ENCODE measurements at places on chromosomes 5 and 9. TPM values are rescaled to one million over a fixed set of nuclear protein-coding genes. Genes with fewer than 3 reads are reported as not detected.

The KIAA0825 gene
- 1.7 TPM for polyA plus RNA-seq

The OR13D1 gene
- not detected for polyA plus RNA-seq

GRCh38 chr5:18778225-18778624, 1144.0 kb downstream of the TAF11L14 start:
- no peak for DNase-seq
- no peak overlapping the region for H3K27ac ChIP-seq
- H3K4me1 ChIP-seq, result no peaks in the 10 kb centered on the region
- H3K27me3 ChIP-seq, result no peaks in the 10 kb centered on the region
- H3K36me3 ChIP-seq, result no peaks in the 10 kb centered on the region

DNA sequence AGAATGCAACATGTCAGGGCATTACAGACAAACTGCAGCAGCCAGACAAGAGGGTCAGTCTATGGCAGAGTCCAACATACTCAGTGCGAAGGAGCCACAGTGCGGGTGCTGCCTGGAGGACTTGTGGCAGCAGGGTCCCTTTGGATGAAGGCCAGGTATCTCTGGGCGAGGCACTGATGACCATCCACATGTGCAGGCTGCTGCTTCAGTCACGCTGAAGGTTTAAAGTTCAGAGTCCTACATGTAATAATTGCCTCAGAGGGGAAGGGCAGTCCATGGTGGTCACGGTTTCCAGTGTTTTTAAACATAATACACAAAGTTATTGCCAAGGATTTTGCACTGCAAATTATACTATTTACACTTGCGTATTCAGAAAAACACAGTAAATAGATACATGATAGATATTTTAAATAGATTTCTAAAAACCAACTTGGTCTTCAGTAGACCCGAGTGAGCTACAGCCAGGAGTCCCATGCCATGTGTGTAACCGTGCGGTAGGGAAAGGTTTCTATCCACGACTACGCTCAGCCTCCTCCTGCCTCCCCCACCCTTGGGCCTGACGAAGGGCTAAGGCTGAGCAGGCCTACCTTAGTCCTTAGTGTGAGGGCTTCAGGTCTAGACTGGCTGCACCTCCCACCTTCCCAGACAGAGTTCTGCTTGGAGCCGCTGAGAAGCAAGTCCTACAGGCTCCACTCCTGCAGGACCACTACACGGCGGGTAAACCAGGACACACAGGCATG, 76.2 kb downstream of the GPR21 start:
- DNase-seq, result no peak
- H3K4me3 ChIP-seq, result no peak overlapping the region
- H3K36me3 ChIP-seq, result peaks cover 1% of the 10 kb centered on the region
- no peaks in the 10 kb centered on the region for H3K27me3 ChIP-seq

DNA sequence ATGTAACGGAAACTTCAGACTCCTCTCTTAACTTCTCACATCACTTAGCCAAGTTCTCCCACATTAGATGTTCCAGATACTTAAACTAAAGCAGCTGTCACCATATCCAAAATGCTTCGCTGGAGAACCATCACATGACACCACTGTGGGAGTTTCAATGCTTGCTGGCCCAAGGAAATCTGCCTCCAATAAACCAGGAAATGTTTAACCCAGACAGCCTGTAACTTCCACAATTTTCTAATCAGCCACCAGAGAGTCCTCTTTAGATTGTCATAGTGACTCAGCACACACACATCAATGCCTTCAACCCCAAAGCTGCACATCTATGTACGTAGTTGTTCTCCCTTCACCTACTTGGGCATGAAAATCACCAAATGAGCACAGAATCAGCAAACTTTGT, 118.7 kb downstream of the LPAR1 start:
- H3K4me1 ChIP-seq, result peaks cover 35% of the 10 kb centered on the region
- DNase-seq, result peak; percentile 84
- no peaks in the 10 kb centered on the region for H3K27me3 ChIP-seq
- H3K27ac ChIP-seq, result peak overlapping the region; percentile 81

DNA sequence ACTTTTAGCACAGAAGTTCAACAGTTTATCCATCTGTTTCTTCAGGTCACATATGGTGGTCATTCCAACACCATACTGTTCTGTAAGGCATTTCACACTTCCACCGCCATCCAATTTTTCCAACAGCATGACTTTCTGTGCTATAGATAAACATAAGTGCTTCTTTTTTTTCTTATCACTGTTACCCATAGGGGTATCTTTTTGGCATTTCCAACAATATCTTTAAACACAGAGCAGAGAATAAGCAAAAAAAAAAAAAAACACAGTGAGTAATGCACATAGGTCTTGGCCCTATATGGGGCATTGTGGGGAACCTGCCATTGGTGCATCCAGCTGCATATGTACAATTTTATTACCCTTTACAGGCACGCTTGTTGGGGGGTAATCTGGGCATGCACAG, 12.2 kb upstream of the ZNF367 start:
- no peaks in the 10 kb centered on the region for H3K27me3 ChIP-seq
- H3K27ac ChIP-seq, result no peak overlapping the region
- no peaks in the 10 kb centered on the region for H3K36me3 ChIP-seq

DNA sequence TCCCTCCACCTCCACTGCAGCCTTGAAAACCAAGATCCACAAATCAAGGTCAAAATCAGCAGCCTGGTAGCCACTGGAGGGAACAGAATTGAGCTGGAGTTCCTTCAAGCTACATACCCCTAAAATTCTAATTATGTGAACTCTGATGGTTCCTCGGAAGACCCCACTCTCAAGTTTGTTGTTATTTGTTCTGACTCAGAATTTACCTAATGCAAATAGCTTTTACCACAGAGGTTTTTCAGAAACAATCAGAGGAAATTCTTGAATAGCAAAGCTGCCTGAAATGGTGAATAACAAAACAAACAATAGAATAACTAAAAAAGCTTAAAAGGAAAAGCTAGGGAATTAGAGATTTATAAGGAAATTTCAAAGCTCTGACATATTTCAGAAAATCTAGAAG, 220.0 kb downstream of the CDH18 start:
- no peak overlapping the region for H3K27ac ChIP-seq
- DNase-seq, result peak; percentile 18
- no peak overlapping the region for H3K4me3 ChIP-seq
- H3K4me1 ChIP-seq, result no peaks in the 10 kb centered on the region
- H3K36me3 ChIP-seq, result no peaks in the 10 kb centered on the region

GRCh38 chr9:38527503-38527902, 92.9 kb downstream of the ANKRD18A start:
- H3K36me3 ChIP-seq, result no peaks in the 10 kb centered on the region
- no peak for DNase-seq
- H3K27me3 ChIP-seq, result no peaks in the 10 kb centered on the region
- no peak overlapping the region for H3K4me3 ChIP-seq
- H3K4me1 ChIP-seq, result no peaks in the 10 kb centered on the region

DNA sequence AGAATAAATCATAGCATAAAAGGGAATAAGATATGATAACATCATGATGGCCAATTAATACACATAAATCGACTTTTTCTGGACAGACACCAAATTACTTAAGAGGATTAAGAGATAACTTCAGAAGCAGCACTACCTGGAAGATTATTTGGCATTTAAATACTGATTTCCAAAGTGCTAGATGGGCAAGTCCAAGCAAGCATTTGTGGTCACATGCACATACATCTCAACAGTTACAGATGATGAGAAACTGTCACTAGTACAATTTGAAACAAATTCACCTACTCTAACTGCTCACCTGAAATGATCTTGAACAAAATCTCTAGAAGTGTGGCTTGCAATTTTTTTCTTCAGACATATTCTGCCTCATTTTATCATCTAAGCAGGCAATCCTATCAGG, 26.8 kb upstream of the RASGEF1C start:
- DNase-seq, result no peak
- peaks cover 6% of the 10 kb centered on the region for H3K36me3 ChIP-seq
- H3K4me1 ChIP-seq, result no peaks in the 10 kb centered on the region
- H3K4me3 ChIP-seq, result no peak overlapping the region
- no peaks in the 10 kb centered on the region for H3K27me3 ChIP-seq
